SIG-M5 (cell line): ENCODE measurements at places on chromosomes 2 and 18.

DNA sequence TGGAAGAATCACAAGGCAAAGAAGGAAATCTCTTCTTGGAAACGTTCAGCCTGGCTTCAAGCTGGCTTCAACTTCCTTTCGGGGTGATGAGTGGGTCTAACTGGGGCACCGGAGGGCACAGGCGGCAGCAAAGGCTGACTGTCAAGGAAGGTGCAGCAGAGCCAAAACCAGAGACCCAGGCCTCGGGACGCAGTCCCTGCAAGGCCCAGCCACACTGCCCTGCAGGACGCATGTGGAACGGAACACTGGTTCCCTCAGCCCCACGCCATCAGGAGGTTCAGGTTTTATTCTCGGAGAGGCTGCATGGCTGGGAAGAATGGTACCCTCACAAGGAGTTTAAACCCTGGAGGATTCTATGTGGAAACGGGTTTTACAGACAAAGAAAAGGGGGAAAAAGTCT, 165.5 kb downstream of the HDAC4 start:
- DNase-seq = no peak

- DNase-seq = no peak
Observed at GRCh38 chr18:9216459-9216858, 79.9 kb downstream of the ANKRD12 start.

GRCh38 chr2:8501061-8501720, 180.7 kb upstream of the ID2 start:
- DNase-seq = no peak

DNA sequence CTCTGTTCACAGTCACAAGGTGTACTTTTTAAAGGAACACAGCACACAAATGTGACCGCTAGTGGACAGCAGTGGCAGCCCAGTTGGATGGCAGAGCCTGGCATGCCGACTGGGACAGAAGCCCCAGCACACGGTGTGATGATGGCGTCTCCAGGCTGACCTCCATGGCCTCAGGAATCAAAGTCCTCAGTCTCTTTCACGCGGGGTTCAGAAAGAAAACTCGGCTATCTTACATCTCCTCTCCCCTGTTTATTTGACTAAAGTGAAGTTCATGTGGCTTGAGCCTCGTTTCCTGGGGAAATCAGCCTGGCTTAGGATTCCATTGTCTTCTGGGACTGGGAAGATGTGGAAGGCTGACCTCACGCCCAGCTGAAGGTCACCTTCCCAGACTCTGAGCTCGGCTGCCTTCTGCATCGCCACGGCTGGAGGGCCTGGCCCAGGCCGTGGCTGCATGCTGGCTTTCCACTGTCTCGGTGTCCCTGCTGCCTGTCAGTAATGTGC, 56.1 kb downstream of the ASAP2 start:
- no peak for DNase-seq

DNA sequence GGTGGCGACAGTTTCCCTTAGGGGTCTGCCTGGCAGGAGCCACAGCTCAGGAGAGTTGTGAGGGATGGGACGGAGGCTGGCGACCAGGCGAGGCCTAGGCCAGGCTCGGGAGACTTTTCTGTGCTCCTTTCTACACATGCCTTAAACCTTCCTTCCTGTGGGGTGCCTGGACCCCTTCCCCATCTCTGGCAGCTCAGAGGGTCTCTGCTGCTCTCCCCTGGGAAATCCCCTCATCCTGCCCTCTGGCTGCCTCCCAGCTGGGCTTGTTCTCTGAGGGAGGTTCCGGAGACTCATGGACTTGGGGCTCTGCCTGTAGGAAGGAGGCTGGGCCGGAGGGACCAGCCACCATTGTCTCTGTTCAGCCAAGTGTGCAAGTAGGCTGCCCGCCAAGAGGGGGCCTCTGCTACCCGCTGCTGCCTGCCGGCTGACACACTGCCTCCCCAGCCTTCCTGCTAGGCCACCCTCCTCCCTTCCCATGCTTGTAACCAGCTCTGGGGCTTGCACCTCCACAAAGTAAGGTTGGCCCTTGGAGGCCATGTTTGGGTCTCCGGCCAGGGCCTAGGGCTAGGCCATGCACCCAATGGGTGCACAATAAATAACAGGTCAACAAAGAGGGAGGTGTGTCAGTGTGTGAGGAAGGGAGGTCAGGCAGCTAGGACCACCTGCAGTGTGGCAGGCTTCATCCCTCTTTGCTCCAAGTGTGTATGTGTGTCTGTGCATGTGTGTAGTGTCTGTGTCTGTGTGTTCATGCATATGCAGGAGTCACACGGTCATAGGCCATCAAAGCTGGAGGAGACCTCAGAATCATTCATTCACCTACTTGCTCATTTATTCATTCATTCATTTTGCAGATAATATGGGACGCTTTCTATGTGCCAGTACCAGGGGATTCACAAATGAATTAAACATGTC, 28.8 kb downstream of the PSD4 start:
- DNase-seq = no peak

- no peak for DNase-seq
Observed at GRCh38 chr2:154978244-154978643, 279.7 kb downstream of the KCNJ3 start.

DNA sequence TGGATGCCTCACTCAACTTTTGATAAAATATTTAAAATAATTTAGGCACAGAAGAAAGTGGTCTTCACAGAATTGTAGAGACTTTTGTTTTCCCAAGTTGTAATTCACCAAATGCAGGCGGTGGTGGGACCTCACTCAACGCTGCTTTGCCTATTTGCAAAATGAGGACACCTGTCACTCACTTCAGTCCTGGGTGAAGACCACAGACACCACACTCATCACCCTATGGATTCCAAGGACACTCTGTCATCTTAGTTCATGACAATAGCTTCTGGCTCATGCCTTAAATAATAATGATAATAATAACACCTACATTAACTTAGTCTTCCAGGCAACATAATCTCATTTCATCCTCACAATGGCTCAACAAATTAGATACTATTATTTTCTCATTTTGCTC, 234.4 kb downstream of the RNF152 start:
- no peak for DNase-seq

- no peak for DNase-seq
Observed at GRCh38 chr2:18949871-18950270, 360.5 kb upstream of the NT5C1B start.

- DNase-seq = no peak
Observed at GRCh38 chr2:24334245-24334633, 26.1 kb downstream of the ITSN2 start.

- DNase-seq = no peak
Observed at GRCh38 chr2:11716689-11717321, 29.6 kb upstream of the LPIN1 start.

DNA sequence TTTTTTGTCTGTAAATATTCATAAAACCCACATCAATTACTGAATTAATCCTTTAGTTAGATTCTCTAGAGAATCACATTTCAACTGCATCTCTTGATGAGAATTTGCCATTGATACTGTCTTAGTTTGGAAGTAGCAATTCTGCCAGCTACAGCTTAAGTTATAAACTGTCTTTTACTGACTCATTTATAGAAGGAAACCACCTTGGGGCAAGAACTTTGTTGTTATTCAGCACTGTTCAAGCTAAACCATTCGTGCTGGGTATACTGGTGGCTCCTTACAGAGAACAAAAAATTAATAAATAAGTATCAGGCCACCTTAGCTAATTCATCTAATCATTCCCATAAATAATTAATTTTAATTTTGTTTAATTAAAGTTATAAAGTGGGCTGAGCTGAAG, 1082.6 kb upstream of the CELF4 start:
- DNase-seq = no peak

DNA sequence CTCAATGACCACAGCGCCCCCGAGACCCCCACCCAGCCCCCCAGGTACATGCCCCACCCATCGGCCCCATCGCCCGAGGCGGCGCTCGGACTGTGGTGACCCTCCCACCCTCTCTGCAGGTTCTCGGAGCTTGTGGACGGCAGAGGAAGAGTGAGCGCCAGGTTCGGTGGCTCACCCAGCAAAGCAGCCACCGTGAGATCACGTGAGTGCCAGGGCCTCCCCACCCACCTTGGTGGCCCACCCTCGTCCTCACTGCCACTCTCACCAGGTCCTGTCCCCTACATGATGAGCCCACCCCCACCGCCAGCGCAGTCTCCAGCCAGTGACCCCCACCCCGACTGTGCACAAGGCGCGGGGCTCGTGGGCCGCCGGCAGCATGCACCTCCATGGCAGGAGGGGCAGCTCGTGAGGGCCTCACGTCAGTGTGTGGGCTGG, 30.4 kb downstream of the MTERF4 start:
- DNase-seq = no peak

DNA sequence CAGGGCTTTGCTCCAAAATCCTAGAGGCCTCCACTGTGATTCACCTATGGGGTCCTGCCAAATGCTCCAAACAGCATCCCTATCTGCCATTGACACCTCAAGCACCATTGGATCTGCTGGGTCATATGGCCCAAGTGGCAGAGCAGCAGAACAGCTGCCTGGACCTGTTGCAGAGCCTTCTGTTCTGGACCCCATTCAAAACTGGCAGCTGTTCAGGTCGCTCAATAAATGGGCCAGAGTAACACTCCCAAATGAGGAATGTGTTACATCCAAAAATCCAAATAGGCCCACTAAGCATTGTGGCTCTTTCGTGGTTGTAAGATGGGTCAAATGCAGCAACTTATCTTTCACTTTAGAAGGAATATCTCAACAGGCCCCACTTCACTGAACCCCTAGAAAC, 783.6 kb downstream of the DCDC2C start:
- DNase-seq = no peak

GRCh38 chr2:66698576-66699239, 263.8 kb downstream of the MEIS1 start:
- DNase-seq = no peak

DNA sequence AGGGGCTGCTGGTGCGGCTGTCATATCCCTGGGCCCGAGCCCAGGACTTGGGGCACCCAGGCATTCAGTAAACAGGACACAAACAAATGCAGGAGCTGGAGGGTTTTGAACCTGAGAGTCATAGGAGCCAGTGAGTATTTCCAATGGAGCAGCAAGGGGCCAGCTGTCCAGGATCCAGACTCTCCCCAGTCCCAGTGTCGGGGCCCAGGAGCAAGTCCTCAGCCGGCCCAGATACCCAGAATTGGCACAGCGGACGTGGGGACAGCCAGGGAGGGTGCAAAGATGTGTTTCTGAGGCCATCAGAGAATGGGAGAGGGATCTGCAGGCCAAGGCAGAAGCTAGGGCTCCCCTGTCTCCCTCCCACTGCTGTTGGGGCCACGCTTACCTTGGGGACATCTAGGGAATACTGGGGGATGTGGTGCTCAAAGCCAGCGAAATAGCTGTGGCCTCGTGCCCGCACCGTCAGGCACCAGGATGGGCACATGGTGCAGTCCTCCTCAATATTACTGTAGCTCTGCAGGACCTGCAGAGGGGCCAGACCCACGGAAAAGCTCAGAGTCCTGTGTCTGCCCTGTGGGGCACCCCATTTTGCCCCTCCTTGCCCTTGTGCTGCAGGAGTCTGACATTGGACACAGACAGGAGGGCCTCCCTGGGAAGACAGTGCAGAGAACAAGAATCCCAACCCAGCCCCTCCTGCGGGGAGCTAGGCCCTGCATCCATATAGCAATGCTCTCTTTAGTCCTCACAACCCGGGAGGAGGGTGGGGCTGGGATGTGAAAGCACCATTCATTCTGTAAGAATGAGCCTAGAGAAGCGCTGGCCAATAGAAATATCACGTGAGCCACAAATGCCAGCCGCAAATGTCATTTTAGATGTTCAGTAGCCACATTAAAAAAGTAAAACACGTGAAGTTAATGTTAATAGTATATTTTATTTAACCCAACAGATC, 15.4 kb downstream of the CFAP65 start:
- no peak for DNase-seq

GRCh38 chr18:2049986-2050385, 521.3 kb downstream of the METTL4 start:
- no peak for DNase-seq

DNA sequence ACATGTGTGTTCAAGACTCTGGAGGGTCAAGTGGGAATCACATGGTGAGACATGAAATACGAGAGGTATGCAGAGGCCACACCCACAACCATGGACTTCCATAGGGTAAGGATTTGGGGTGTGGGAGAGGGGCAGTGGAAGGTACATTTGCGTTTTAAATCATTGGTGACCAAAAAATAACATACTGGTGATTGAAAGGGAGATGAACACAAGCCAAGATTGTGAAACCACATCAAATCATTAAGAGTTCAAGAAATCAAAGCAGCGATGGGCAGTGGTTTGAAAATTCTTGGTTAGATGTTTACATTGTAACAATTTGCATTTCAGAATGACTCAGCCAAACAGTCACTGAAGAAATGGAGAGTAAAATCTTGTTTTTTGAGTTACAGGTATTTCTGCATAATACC, 1.9 kb upstream of the CABYR start:
- no peak for DNase-seq

DNA sequence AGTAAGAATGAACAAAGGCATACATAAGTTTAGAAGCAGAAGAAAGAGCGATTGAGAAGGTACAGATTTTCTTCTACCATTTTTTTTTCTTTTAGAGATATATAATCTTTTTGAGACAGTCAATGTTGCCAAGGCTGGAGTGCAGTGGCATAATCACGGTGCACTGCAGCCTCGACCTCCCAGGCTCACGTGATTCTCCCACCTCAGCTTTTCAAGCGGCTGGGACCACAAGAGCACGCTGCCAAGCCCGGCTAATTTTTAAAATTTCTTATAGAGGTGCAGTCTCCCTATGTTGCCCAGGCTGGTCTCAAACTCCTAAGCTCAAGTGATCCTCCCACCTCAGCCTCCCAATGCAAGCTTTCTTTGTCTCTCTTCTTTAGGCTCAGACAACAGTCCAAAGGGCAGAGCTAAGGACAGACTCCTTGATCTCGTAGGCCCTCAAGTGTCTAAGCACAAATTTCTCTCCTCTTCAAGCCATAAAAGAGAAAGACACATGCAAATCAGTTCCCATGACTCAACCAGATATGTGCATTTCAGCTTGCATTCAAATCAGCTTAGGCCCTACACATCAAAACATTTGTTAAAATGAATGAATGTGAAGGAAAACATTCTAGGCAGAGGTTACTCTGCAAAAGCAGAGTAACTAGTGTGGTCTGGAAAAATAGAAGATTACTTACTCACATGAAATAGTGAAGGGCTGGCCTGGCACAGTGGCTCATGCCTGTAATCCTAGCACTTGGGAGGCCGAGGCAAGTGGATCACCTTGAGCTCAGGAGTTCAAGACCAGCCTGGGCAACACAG, 18.0 kb downstream of the ITSN2 start:
- no peak for DNase-seq

DNA sequence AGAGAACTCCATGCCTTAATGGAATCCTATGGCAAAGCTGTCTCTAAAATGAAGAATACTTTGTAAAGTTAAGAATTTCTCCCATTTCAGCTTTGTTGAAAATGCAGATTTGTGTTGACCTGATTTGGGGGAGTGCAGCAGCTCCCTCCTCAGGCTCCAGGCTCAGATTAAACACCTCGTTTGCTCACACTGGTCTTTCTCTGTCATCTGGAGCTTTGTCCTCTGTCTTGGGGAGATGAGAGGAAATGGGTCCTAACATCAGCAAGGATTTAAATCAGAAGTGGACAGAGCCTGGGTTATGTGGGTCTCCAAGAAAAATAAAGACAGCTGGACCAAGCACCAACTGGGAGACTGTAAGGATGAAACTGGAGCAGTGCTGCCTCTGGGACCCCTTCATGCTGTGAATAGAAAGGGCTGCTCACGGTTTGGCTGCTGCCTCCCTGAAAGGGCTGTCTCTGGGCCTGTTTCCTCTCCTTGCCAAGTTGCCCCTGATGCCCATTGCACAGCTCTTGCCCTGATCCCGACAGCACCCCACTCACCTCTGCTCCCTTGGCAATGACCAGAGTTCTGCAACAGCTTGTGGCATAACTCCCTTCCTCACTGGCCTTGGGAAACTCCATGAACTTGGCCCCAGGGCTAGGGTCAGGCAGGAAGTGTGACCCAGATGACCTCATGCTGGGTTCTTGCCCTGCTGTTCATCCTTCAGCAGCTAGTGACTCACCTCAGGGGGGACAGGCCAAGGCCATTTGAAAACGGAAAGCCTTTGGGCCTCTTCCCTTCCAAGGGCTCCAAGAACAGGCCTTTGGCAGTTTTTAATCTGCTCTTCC, 197.2 kb downstream of the CYP26B1 start:
- no peak for DNase-seq
